ENCODE measurements at places on chromosomes 11 and 22.

DNA sequence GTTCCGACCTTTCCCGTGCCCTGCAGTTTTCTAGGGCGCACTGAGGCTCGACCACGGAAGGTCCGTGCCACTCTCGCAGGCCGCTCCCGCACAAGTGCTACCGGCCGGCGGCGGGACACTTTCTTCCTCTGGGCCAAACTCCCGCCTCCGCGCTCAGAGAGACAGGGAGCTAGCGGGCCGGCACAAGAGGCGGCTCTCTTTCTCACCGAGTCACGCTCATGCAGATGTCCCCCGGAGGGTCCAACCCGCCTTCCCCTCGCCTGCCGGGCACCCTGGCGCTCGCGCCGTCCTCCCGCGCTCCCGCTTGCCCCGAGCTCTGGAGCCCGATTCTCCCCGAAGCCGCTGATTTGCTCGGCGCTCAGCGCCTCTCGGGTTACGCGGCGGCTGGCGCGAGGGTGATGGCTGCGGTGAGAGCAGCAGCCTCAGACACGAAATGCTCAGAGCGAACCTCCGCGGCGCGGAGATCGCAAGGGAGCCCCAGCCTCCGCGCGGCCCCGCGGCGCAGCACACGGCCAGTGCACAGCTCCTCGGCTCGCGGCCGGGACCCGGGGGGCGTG is 1.0 kb downstream of the LMO1 start:
- DNase-seq: no peak

- no peak for DNase-seq
Measured at GRCh38 chr11:70424765-70425344, 26.5 kb downstream of the CTTN start.

- no peak for DNase-seq
Measured at GRCh38 chr22:49694462-49695260, 133.0 kb downstream of the BRD1 start.

GRCh38 chr22:28594797-28595462 is 84.7 kb downstream of the TTC28 start:
- DNase-seq: peak; percentile 34

- DNase-seq: no peak
Measured at GRCh38 chr11:32255841-32256240, 165.0 kb downstream of the RCN1 start.

DNA sequence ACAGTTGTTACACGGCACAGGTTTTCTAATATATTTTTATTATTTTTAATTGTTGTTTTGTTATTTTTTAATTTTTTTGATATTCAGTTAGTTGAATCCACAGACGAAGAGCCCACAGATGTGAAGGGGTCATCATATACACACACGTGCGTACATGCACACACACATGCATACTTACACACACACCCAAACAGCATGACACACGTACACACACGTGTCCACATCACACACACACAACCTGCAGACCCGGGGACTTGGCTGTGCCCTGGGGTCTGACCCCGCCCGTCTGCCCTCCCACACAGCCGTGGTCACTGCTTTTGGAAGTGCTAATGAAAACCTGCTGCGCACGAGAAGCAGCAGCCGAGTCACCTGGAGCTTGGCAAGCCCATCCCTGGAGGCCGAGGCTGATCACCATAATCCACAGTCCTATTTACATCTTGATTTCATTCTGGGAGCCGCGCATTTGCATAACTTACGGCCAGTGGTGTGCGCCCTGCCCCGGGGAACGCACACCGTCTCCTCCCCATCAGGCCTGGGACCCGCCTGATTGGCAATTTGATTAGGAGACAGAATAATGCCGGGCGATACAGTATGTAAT is 110.3 kb downstream of the BRD1 start:
- no peak for DNase-seq

DNA sequence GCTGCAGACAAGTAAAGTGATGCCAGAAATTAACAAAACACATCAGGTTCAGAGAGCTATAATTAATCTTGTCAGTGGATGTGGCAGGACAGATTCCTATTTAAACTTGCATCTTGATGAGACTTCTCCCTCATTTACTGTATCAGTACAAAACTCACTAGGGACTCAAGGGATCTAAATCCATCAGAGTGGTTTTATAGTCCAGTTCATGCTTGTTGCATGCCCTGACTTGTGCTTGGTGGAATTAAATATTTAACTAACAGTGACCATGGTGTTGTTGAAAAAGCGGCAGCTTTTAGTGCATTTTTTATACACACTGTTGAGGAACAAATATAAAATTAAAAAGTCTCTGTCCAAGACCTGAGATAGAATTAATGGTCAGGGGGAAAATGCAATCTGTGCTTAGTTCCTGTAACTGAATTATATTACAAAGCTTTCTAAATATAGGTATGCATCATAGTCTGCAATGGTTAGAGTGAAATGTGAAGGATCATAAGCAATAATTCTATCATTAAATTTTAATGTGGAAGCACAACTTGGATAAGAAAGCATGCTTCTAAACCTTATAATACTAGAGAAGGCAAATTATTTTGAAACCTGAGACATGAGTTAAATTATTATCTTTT is 1475.5 kb upstream of the TENM4 start:
- no peak for DNase-seq

DNA sequence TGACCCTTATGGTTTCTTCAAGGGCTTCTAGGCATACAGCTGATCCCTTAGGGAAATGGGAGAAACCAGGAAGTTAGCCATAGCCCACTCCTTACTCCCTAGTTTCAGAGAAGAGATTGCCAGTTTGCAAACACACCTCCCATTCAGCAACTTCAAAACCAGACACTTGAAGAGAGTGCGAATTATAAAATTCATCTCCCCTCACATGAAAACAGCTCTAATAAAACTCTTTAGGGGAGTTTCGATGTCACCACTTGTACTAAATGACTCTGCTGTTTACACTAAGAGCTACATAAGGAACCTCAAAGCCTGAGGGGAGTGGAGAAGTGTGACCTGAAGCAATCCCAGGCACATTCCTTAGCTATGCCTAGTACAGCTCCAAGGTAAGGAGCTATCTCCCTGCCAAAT is 8.3 kb downstream of the LGR4 start:
- DNase-seq: no peak

DNA sequence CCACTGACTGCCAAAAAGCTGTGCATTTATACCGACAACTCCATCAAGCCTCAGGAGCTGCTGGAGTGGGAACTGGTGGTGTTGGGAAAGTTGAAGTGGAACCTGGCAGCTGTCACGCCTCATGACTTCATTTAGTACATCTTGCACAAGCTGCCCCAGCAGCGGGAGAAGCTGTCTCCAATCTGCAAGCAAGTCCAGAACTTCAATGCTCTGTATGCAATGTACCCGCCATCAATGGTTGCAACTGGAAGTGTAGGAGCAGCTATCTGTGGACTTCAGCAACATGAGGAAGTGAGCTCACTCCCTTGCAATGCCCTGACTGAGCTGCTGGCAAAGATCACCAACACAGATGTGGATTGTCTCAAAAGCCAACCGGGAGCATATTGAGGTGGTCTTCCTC is at the start of gene SLC22A25:
TSS of gene SLC22A25 (minus strand) at position 67 of the 400 bp plus-strand sequence. CDS start 13,947 bp downstream, outside the sequence.
- no peak for DNase-seq

DNA sequence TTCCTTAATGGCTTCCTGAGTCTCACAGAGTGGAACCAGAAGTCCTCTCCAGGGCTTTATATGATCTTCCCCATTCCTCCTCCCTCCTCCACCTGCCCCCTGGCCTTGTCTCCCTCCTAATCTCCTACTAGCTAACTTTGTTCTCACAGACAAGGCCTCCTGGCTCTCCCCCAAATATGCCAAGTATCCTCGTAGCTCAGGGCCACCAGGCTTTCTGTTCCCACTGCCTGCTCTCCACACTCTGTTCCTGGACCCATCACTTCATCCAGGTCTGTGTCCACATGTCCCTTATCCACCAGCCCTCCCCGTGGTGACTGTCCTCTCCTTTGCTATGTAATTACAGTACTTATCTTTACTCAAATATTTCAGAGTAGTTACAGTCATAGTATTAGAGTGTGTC is 23.2 kb upstream of the LMO1 start:
- DNase-seq: no peak

DNA sequence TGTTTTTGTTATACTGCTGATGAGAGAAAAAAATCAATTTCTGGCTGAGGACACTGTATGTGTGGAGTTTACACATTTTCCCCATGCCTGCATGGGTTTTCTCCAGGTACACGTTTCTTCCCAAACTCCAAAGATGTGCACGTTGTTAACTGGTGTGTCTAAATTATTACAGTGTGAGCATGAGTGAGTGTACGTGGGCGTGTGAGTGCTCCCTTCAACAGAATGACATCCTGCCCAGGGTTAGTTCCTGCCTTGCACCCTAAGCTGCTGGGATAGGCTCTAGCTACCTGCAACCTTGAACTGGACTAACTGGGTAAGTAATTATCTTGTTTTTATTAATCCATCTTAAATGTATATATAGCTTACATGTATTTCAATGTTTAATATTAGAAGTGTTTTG is 5.5 kb downstream of the NPAT start:
- no peak for DNase-seq

GRCh38 chr11:111603611-111604130 is 1.4 kb downstream of the SIK2 start:
- no peak for DNase-seq

DNA sequence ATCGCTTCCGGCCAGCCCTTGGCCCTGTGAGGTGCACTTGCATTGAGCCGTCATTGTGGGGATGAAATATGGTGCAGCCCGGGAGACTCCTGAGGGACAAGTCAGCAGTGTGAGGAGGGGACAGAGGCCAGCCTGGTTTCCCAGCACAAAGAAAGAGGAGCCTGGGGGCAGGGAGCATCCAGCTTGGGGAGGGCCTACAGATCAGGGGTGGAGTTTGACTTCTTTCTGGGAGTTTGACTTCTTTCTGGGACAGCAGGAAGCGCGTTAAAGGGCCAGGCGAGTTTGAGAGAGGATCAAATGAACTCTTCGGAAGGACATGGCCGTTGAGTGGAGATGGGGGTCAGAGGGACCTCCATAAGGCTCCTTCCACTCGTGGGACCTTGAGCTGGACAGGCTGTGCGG is 91.9 kb downstream of the LRRC32 start:
- DNase-seq: no peak

GRCh38 chr11:2312232-2313042 is 10.6 kb downstream of the TSPAN32 start:
- DNase-seq: no peak

- no peak for DNase-seq
Measured at GRCh38 chr22:31567196-31567595, 70.9 kb downstream of the SFI1 start.

GRCh38 chr11:102447941-102448868 is 4.4 kb downstream of the TMEM123 start:
- no peak for DNase-seq
